ENCODE measurements at places on chromosomes 2 and 18. TPM values are rescaled to one million over a fixed set of nuclear protein-coding genes. Genes with fewer than 3 reads are reported as not detected.

GRCh38 chr18:61941948-61942471, 49.2 kb upstream of the RNF152 start:
- peaks cover 4% of the 10 kb centered on the region for H3K27me3 ChIP-seq
- DNase-seq, result no peak
- H3K4me1 ChIP-seq, result no peaks in the 10 kb centered on the region
- H3K36me3 ChIP-seq, result no peaks in the 10 kb centered on the region
- no peak overlapping the region for H3K27ac ChIP-seq

- H3K4me1 ChIP-seq, result no peaks in the 10 kb centered on the region
- no peak overlapping the region for H3K4me3 ChIP-seq
- no peak for DNase-seq
Observed at GRCh38 chr2:43872151-43872550, 33.4 kb downstream of the ABCG8 start.

DNA sequence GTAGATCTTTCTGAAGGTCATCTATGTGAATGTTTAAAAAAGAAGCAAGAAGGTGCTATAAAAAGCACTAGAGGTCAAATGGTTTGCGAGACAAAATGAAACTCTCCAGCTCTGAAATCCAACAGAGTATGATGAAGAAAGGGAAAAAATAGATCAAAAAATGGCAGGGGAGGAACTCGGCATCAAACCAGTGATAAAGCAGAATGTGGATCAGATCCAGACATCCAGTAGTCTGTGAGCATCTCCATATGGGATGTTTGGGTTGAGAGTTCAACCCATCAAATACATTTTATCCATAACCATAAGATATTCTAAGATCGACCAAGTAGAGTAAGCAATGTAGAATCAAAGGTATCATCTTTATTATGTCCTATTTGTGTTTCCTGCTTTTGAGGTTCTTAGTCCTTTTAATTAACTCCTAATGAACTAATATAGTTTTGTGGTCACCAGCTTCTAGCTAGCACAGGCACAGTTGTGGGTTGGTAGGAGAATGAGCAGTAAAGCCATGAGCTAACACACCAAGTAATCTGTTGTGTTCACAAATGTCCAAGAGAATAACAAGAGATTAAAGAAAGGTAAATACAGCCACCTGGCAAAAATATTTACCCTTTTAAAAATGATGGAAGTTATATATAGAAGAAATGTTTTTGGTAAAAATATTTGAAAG, 160.9 kb downstream of the NEDD4L start:
- no peak overlapping the region for H3K4me3 ChIP-seq
- no peaks in the 10 kb centered on the region for H3K27me3 ChIP-seq
- H3K36me3 ChIP-seq, result no peaks in the 10 kb centered on the region
- no peak for DNase-seq
- no peak overlapping the region for H3K27ac ChIP-seq

- peaks cover 3% of the 10 kb centered on the region for H3K27me3 ChIP-seq
- no peaks in the 10 kb centered on the region for H3K36me3 ChIP-seq
- H3K4me1 ChIP-seq, result peaks cover 4% of the 10 kb centered on the region
- H3K4me3 ChIP-seq, result no peak overlapping the region
- H3K27ac ChIP-seq, result no peak overlapping the region
Observed at GRCh38 chr2:239409976-239410375, 9.2 kb upstream of the HDAC4 start.

Gene KHK
- 5.3 TPM for total RNA-seq

Gene SLC4A5
- 12.7 TPM for total RNA-seq

Gene DQX1
- total RNA-seq, result 0.15 TPM

Gene IL36RN
- not detected for total RNA-seq

All from CD4-positive, CD25-positive, alpha-beta regulatory T cell (primary cell).